ENCODE measurements at places on chromosomes 5 and 9. TPM values are rescaled to one million over a fixed set of nuclear protein-coding genes. Genes with fewer than 3 reads are reported as not detected.
A peak's percentile ranks its signal among the peaks of the same experiment; 100 is the strongest.

Gene ZNF483
- 65.9 TPM for total RNA-seq

Gene AK8
- total RNA-seq = 0.50 TPM

Gene DCANP1
- total RNA-seq = not detected

Gene ADAM19
- total RNA-seq = 19.2 TPM

Gene SPOCK1
- total RNA-seq = 13.2 TPM

- DNase-seq = no peak
Measured at GRCh38 chr5:118918232-118918631, 70.1 kb downstream of the DTWD2 start.

GRCh38 chr5:168342151-168342825 lies 50.8 kb downstream of the WWC1 start:
- DNase-seq = no peak

DNA sequence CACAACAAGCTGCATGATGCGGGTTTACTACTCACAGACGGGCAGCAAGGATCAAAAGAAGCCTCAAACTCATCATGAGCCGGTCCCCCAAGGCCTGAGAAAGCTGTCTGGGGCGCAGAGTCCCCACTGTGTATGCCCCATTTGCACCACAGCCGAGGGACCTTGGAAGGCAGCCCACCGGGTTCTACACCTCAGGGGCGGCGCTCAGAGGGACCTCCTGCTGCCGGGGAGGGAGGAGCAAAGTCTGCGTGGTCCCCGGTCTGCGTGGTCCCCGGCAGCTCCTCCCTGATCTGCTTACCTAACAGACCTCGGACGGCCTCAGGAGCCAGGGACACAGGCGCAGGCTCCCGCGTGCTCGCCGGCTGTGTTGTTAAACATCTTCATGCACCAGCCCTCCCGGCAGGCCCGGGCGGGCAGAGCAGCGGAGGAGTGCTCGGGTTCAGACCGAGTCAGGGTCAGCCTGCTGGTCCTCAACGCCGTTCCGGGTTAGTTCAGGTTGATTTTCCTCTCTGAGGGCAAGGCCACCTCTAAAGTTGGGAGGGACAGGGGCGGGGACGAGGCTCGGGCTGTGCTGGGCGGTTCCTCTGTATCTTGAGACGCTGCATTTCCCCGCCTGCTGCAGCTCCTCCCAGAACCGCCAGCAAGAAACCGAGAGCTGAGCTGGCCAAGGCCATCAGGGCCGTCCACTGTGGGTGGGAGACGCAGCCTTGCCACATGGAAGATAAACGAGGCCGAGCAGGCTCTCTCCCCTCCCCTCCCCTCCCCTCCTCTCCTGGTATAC lies 74.6 kb downstream of the MRPL36 start:
- peak; percentile 59 for DNase-seq

GRCh38 chr5:35819026-35819425 lies 37.7 kb upstream of the IL7R start:
- no peak for DNase-seq

- peak; percentile 100 for DNase-seq
Measured at GRCh38 chr5:32312595-32313332, at the start of gene MTMR12. Gene MTMR12, minus strand, starts transcription at chr5:32312939. Its CDS starts 101 bp downstream, at chr5:32312838.

DNA sequence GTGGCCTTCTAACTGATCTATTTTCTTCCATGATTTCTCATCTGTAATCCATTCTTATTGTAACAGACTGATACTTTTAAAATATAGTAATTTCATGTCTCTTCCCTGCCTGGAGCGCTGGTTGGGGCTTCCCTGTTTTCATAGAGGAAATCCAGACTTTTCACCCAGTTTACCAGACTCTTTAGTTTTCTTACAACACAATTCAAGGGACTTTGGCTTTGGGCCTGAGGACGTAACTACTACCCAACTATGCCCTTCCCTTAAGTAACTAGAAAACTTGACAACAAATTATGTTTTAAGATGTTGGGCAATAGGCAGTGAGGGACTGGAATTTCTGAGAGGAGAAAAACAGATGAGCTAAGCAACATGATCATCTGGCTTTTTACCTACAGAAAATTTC lies 289.6 kb downstream of the FGF10 start:
- DNase-seq = no peak

DNA sequence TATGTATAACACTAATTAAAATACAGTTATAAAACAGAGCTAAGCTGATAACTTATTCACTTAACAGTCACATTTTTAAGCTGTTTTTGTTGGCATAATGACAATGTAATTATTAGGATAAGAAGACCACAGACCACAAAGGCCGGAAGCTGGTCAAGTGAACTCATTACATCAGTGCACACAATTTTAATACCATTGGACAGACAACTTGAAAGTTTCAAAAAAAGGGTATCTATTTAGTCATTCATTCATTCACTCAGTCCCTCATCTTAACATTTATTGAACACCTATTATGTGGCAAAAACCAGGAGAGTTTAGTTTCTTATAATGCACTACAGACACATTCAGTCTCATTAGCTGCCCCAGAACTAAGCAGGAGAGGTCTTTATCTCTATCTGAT lies 11.6 kb downstream of the ERP44 start:
- no peak for DNase-seq

DNA sequence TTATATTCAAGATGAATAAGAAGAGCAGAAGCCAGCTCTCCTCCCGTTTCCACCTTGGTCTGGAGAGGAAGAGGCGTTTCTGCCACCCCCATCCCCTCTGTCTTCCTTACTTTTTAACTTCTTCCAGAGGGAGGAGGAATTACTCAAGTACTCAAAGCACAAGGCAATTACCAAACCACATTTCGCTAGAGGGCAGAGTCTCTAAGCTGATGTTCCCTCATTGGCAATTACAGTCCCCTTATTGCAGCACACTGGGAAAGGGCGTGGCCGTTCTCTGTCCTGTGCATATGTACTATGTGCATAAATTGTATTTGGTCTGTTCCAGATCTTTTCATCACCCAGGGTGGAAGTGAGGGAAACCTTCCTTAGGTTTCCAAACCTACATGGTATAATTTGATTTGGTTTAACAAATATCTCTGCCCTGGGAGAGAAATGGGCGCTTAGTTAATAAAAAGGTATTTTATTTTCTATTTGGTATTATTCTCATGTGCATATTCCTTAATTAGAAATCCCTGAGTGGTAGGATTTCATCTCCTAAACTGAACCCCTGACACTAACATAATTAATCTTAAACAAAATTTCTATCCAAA lies 29.8 kb upstream of the ALDOB start:
- peak; percentile 25 for DNase-seq

Measured in WTC11 (cell line).